Right atrium auricular region (tissue), 2 donors: ENCODE measurements at places on chromosomes 6 and 20.

GRCh38 chr20:43571771-43572170, 12.9 kb downstream of the SGK2 start:
- DNase-seq = no peak

DNA sequence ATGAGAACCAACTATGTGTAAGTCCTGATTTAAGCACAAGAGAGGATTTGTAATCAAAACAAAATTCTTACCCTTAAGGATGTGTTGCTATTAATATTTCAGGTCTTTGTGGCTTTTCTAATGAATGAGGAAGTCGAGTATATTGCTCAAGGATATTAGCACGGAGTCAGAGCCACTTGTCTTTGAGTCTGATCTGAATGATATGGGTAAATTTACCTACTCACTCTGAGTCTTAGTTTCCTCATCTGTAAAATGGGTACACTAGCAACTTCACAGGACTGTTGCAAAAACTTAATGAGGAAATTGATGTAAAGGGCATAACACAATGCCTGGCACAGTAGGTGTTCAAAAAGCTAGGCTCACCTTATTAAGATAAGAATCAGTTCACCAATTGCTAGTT, 30.0 kb upstream of the QKI start:
- no peak for DNase-seq

- DNase-seq = no peak
Observed at GRCh38 chr6:98215531-98215930, 618.8 kb upstream of the POU3F2 start.

GRCh38 chr20:17636523-17637412, 45.3 kb downstream of the RRBP1 start:
- DNase-seq = no peak

- DNase-seq = no peak
Observed at GRCh38 chr20:23200413-23200812, 114.3 kb upstream of the CD93 start.

DNA sequence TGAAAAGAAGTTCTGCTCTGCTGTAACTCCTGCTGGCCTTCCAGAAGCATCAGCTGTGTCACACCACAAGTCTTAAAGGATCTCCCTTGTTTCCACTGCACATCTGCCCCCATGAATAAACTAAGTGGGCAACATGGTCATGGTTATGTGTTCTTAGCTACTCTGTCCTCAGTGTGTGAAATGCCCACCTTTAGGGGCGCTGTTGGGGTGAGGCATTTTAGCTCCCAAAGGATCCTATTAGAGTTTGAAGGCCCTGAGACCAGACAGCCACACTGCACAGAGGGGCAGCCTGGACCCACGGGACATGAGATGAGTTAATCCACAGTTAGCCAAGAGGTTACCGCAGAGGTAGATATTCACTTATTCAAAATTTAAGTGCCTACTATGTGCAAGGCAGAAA, 294.3 kb upstream of the QKI start:
- DNase-seq = no peak

DNA sequence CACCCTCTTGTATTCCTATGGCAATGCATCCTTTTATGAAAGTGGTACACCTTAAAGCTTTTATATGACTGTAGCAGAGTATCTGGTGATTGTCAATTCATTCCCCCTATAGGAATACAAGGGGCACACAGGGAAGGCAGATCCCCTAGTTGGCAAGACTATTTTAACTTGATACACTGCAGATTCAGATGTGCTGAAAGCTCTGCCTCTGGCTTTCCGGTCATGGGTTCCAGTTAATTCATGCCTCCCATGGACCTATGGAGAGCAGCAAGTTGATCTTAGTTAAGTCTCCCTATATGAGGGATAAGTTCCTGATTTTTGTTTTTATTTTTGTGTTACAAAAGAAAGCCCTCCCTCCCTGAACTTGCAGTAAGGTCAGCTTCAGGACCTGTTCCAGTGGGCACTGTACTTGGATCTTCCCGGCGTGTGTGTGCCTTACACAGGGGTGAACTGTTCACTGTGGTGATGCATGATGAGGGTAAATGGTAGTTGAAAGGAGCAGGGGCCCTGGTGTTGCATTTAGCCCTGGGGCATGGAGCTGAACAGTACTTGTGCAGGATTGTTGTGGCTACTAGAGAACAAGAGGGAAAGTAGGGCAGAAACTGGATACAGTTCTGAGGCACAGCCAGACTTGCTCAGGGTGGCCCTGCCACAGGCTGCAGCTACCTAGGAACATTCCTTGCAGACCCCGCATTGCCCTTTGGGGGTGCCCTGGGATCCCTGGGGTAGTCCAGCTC, 292.1 kb downstream of the ESR1 start:
- DNase-seq = no peak

- DNase-seq = no peak
Observed at GRCh38 chr6:116969211-116969863, 92.3 kb downstream of the RFX6 start.

GRCh38 chr6:97406633-97407032, 123.6 kb upstream of the MMS22L start:
- no peak for DNase-seq

DNA sequence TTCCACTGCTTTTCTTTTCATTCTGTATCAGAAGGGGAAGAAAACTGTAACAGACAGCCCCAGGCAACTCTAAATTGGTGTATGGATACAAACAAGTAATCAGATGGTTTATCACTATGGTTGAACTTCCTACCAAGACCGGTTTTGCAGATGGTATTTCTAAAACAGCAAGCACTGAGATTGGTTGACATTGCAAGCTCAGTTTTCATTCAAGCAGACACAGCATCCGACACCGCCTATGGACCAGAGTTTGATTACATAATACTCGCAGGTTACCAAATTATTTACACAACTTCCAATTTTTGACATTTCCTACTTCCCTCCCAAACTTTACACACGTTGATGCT, 209.9 kb downstream of the ALDH8A1 start:
- no peak for DNase-seq

GRCh38 chr6:105459049-105459448, 56.2 kb upstream of the PREP start:
- no peak for DNase-seq

DNA sequence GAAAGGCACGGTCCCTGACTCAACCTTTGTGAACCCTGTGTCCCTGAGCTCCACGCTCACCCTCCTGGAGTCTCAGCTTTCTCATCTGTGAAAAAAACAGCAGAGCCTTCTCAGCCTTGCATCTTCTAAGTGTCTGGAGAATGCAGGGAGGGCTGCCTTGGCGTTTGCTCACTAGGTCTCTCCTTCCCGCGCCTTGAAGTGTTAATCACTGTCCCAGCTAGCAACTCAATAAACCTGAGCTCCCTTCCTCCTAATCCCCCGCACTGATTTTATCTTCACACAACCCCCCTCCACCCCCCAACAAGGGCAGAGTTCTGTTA, 34.9 kb upstream of the FOXC1 start:
- DNase-seq = no peak

DNA sequence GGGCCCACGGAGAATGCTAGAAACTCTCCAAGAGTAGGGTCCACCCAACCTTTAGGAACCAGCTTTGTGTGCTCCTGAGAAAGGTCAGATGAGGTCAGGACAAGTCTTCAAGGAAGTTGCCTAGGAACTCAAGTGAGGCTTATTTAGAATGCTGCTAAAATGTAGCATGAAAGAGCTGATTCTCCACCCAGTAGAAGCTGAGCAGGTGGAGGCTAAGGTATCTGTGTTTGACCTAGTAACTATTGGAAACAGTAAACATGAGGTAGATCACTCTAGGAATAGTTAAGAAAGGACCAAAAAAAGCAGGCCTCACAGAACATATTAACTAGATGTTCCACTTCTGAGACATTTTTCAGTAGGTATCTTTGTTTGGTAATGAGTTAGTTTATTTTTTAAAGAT, 13.9 kb downstream of the CEP43 start:
- no peak for DNase-seq

DNA sequence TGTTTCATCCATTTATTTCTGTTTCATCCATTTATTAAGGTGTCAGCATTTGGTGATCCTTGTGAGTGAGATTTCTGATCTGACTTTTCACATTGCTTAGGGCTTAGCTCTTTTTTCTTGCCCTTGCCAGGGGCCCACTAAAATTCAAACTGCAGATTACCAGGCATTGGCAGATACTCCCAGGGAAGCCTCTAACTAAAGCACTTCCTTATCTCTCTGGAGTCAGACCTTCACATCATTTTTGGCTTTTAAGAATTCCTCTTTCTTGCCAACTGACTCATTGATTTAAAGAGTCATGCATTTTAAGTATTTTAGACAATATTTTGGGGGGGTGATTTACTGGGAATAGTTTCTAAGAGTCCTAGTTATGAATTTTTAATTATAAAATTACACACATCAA, 2.6 kb upstream of the WFDC8 start:
- DNase-seq = no peak

DNA sequence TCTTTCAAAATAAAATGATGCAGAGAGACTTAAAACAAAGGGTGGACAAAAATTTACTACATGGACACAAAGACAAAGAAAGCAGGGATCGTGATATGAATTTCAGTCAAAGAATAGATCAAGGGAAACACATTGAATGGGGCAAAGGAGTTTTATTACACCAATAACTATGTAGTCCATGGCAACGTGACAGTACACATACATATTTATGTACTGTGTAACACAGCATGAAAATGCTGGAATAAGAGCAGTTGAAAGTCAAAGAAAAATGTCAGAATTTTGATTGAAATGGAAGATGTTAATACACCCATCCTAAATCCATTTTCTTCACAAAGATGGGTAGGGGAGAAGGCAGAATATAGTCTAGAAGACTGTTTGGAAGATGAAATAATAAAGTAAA, 9.4 kb upstream of the RIN2 start:
- no peak for DNase-seq

GRCh38 chr20:59095140-59095539, 52.6 kb upstream of the PRELID3B start:
- DNase-seq = no peak

DNA sequence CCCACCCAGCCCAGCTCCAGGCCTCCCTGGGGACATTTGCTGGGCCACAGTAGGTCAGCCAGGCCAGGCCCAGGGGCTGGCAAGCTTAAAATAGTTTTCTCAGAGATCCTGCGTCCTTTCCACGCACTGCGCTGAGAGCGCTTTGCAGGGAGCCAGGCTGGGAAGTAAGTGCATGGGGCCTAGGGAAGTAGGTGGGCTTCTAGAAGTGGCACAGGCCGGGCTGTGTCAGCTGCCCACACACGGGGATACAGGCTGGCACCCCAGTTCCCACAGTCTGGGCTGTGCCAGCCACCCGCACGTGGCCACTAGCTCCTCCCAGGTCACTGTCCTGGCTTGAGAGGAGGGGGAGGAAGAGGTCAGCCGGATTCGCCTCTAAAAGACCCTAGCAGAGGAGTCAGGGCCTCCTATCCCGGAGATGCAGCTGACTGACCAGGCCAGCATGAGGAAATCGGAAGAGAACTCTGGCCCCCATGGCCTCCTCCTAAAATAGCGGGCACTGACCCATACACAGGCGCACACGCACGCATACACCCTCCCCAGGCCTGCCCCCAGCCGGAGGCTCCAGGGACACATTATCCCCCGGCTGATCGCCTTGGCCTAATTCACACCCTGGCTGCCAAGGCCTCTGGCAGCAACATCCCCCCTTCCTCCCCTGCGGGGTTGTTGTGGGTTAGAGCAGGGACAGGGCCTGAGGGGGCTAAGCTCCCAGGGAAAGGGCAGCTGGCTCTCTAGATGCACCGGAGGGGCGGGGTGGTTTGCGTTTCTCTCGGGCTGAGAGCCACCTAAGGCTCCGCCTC, 5.4 kb downstream of the SLCO4A1 start:
- DNase-seq = no peak

- DNase-seq = no peak
Observed at GRCh38 chr6:5701174-5701573, 305.6 kb downstream of the NRN1 start.

- no peak for DNase-seq
Observed at GRCh38 chr20:17694767-17695166, 5.0 kb upstream of the BANF2 start.

GRCh38 chr6:108690326-108691049, 129.8 kb downstream of the FOXO3 start:
- no peak for DNase-seq

- no peak for DNase-seq
Observed at GRCh38 chr20:49631061-49631716, 63.3 kb upstream of the PTGIS start.

- no peak for DNase-seq
Observed at GRCh38 chr6:98880486-98880885, 46.1 kb downstream of the POU3F2 start.

GRCh38 chr6:157056275-157056674, 267.0 kb downstream of the TMEM242 start:
- no peak for DNase-seq

- no peak for DNase-seq
Observed at GRCh38 chr6:105005451-105005850, 48.5 kb downstream of the LIN28B start.

DNA sequence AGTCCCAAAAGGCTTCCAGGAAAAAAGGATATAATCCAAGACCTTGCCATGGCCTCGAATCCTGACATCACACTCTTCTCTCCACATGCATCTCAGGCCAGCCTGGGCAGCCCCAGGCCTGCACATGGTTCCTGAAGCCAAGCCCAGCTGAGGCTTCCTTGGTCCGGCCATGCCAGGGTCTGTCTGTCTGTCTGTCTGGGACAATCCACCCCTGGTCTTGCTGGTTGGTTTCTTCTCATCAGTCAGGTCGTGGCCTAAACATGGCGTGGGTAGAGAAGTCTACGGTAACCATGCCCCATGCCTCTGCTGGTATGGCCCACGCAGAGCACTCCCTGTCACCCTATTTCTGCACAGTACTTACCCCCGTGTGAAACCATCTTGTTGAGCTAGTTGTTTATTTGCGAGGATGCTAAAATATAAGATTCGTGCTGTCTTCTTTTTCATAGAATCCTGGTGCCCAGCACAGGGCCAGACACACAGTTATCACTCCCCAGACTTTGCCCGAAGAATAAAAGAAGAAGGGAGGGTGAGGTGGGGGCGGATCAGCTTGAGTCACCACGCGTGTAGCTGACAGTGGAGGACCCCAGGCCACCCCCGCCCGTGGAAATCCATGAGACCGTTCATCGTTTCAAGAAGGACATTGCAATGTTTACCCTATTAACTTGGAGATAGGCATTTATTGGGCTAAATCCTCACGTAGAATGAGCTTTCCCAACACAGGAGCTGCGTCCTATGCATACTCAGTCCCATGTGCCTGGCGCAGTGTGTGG, 107.2 kb downstream of the RNASET2 start:
- no peak for DNase-seq

DNA sequence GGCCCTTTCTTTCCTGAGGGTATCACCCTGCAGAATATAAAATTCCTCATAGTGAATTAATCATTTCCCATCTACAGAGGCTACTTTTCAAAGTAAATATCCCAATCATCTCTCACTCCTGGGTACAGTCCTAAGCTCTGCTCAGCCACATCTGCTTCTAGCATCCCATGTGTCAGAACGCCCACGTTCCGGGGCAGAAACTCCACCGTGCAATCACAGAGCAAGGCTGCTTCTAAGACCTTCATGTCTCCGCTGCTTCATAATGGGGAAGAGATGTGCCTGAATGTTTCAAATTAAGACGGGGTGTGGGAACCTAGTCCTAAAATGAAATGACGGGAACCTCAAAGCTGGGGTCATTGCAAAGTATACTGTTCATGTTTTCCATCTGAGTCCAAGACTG, 208.8 kb upstream of the GMDS start:
- DNase-seq = no peak
